ENCODE measurements at places on chromosomes 16 and 17.

GRCh38 chr16:67763066-67763465, 43.3 kb downstream of the RANBP10 start:
- DNase-seq = no peak

GRCh38 chr16:86865851-86866662, 287.7 kb downstream of the FOXL1 start:
- peak; percentile 12 for DNase-seq

DNA sequence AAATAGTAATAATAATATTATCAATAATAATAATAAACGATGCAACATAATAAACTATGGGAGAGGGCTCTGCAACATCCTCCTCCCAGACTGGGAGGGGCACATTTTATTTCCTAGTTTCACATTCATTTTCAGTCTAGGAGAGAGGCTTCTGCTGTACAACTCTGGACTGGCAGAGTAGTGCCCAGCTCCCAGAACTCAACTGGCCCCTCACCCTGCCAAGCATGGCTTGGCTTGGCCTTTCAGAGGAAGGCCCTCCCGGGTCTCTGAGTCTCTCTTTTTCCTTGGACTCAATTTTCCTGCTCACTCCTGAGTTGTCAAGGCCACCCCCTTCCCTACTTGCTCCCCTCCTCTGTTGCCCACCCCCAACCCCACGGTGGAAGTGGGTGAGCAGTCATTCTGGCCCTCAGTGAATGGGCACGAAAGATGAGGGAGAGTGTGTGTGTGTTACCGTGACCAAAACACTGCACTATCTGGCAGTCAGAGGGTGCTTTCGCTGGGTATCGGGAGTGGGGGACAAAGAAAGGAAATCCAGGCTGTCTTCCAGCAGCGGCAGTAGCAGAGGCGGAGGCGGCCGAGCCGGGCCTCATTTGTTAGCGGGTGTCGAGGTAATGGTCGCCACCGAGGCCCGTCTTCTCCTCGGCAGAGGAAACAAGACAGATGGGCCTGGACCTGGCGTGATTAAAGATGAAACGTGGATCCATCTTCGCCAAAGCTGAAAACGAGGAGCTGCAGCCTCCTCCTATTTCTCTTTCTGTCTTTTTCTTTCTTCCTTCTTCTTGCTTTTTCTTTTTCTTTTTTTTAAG, 2.3 kb downstream of the HOXB4 start:
- no peak for DNase-seq

DNA sequence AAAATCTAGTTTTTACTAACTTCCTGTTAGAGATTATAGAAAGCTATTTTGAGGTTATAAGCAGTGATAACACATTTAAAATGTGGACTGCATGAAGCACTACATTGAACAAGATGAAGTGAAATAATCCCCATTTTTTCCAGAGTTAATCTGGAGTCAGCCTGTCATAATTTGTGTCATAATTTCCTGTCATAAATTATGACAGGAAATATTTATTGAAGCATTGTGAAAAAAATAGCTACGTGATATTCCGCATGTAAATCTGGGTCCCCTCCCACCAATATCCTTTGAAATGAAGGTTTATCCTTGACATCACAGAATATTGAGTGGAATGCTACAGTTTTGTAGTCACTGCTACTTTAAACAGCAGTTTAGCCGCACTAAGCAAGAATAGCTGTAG, 40.1 kb downstream of the OMG start:
- no peak for DNase-seq

- no peak for DNase-seq
These were observed 6.2 kb downstream of the PHOSPHO1 start for GRCh38 chr17:49224198-49224996.

DNA sequence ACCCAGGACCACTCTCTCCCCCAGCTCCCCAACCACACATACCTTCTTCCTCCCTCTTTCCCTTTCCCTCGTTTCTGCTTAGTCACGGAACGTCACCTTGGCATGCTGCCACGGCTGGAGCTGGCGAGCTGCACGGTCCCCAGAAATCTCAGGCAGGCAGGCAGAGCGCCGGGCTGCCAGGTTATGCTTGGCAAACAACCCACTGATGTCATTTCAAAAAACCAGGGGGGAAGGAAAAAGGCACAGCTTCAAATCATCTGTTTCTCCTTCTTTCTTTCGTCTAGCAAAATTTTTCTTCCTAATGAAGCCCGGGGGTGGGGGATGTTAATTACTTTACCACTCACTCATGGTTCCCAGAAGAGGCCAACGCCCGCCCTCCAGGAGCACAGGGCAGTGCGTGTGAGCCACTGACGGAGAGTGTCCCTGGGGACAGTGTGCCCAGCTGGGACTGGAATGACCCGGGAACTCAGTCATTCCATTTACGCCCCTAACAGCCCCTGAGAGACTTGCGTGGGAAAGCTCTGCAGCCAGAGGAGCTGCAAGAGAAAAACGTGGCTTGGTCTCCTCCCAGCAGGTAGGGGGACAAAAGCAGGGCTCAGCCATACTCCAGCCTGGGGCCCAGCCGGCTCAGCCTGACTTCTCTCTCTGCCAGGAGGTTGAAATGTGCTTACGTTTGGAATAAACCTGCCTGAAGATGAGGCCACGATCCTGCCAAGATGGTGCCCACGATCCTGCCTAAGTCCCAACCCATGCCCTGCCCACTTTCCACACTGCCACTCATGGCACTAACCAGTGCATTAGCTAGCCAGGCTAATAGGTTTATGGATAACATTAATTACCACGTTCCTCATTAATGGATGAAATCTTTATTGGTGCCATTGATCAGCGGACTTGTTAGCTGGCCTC, 198.9 kb downstream of the ZFHX3 start:
- peak; percentile 97 for DNase-seq

DNA sequence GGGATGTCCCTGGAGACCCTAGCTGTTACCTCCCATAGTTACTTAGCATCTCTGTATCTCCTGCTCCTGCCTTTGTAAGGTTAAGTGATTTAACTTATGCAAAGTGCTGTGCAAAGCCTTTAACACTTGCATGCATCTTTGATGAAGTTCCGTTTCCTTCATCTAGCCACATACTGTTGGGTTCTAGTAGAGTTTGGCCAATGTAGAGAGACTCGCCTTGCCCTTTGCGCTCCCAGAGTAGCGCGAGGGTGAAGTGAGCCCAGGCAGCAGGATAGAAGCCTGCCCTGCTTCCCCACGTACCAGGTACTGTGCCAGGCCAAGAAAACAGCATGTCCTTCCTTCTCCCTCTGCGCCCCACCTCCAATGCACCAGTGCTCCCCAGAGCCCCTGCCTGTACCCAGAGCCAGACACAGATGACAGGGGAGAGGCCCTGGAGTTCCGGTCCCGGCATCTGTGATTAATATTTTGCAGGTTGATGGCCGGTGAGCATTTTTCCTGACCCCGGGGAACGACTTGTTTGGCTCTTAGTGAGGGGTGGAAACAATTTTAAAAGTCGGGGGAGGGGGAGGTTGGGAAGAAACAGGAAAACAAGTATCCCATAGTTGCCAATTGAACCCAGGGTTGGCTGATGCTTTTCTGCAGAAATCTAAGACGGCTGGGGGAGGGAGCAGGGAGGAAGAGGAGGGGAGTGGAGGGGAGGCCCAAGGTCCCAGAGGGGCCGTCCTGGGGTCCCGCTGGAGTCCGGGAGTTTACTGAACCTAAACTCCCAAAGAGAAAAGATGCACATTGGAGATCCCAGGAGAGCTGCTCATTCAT, 13.1 kb upstream of the CDC42EP4 start:
- DNase-seq = no peak

DNA sequence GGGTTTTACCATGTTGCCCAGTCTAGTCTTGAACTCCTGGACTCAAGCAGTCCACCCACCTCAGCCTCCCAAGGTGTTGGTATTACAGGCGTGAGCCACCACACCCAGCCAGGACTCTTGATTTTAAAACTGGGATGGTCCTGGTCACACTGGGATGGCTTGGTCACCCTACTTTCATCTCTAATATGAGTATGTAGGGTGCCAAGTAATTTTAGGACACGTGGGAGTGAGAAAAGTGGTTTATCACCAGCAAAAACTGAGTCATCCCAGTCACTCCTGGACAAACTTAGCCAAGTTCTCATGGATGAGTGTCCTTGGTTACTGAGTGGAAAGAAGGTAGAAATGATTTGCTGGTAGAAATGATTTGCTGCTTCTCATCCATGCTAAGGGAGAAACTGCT, 9.9 kb downstream of the CLEC19A start:
- no peak for DNase-seq

DNA sequence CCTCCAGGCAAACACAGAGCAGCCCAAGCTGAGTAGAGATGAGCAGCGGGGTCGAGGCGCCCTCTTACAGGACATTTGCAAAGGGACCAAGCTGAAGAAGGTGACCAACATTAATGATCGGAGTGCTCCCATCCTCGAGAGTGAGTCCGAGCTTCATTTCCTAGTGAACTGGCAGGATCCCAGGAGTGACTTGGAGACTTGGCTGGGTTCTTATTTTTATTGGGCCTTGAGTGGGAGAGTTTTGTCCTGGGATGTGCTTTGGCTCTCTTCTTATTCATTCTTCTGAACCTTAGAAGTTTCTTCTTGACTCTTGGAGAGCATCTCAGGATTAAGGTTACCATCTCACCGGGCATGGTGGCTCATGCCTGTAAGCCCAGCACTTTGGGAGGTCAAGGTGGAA, 27.2 kb upstream of the CDC6 start:
- no peak for DNase-seq

DNA sequence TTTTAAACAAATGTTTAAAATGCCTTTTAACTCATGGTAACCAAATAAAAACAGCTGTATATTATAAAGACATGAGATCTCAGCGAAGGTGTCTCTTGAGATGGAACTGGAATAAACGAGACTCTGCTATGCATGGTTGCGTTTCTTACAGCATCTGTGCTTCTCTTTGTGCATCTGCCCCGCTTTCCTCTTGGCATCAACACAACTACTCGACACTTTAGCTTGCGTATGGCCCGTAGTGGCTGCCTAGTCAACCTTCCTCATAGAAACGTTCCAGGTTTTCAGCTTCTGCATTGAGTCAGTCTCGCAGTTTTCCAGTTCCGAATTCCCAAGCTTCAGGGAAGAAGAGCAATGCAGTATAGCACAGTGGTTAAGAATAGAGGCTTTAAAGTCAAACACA, 214.9 kb downstream of the CEP112 start:
- no peak for DNase-seq

DNA sequence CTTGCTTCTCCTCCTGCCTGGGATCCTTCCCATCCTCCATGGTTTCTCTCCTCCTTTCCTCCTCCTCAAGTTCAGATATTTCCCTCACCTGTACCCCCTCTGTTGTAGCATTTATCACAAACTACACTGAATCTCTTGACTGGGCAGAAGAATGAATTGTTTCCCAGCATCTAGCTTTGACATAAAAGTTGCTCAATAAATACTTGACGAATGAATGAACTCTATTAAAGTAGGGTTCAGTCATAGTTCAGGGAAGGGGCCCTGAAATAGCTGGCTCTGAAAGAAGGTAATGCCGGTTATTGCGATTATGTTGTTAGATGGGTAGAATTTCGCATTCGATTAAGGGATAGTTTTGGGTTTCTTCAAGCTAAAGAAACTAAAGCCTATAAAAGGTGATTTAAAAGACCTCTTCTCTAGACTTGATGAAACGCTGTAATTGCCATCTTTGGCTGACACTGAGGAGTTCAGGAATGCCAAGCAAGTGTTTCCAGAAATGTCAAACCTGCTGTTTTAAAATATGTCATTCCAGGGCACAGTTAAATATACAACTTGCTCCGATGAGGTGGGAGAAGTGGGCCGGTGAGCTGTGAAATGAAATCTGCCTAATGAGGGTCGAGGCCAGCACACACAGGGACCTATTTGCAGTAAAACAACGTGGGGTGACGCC, 1.0 kb upstream of the CPD start:
- DNase-seq = no peak

DNA sequence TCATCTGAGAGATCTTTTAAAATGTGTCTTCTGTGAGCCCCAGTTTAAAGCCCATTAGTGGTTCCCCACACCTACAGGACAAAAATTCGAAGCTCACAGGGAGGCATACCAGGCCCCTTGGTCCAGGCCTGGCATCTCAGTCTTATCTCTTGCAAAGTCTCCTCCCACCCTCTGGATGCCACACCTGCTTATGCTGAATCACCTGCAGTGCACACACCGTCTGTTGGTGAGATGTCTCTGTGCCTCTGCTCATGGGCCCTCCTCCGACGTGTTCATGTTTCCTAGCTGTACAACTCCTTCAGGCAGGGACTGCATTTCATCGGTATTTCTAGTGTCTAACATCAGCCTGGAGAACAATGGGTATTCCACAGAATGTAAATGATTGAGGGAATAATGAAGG, 41.6 kb downstream of the RNF157 start:
- DNase-seq = no peak

- DNase-seq = no peak
These were observed 89.9 kb upstream of the CIBAR2 start for GRCh38 chr16:85202051-85202601.

DNA sequence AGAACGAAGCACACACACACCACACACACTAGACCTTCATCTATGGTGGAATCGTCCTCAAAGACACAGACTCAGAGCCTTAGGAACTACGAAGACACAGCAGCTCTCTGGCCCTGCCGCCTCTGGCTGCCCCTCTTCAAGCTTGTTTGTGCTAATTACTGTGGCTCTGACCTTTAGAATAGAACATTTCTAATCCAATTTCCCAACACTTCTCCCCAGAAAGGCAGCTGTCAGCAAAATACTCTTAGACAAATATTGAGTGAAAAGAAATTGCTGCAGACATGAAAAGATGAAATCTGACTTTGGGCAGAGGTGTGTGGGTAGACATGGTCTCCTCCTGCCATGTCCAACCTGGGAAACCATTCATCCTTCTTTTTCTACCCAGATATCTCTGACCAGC, 152.0 kb upstream of the DNAH9 start:
- DNase-seq = no peak

DNA sequence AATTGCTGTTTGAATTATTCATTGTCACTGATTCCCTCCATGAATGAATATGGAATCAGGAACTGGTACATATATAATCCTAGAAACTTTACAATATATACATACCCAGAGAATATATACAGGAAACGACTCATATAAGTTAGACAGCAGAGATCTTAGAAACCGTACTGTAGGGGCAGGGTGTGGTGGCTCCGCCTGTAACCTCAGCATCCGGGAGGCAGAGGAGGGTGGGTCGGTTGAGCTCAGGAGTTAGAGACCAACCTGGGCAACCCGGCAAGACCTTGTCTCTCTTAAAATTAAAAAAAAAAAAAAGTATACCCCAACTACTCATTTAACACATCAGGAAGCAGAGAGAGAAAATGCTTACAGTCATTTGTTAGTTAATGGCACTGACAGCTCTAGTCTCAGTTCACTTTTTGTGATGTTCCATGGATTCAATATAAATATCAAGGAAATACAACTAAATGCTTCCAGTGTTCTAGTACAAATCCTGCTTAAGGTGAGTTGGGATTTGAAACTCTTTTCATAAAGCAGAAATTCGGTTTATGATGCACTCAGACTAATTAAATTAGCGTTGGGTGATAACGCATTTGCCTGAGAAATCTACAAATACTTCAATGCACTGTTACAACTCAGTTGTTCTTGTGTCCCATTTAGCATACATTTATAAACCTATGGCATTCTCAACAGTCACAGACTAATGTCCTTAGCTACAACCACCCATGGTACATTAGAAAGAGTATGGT, 5.6 kb downstream of the GLG1 start:
- DNase-seq = no peak

All from ascending aorta (tissue), 2 donors.